ENCODE measurements at places on chromosomes 5 and 9.

DNA sequence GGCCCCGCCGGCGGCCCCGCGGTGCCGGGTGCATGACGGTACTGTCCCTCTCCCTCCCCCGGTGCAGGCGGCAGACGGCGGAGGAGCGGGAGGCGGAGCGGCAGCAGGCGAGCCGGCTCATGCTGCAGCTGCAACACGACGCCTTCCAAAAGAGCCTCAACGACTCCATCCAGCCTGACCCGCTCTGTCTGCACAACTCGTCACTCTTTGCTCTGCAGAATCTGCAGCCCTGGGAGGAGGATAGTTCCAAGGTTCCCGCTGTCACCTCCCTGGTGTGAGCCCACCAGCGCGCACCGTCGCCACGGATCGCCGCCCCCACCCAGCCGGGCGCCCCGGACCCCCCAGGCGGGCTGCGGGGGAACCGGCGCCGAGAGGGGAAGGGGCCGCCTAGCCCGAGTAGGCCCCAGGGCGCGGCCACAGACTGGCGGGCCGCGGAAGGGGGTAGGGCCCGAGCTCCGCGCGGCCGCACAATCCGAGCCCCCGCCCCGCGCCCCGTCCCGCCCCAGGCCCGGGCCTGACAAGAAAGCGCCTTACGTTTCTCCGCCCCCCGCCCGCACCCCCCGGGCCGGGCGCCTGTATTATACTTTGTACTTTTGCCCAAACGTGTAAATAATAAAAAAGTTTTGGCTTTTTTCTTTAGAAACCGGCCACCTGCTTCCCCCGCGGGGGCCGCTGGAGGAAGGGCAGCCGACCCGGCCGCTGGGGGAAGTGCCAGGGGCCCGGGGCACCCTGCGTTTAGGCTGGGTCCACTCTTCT lies 2.5 kb downstream of the TLX3 start:
- DNase-seq = no peak

GRCh38 chr5:89686081-89686765 lies 723.3 kb downstream of the CETN3 start:
- no peak for DNase-seq

DNA sequence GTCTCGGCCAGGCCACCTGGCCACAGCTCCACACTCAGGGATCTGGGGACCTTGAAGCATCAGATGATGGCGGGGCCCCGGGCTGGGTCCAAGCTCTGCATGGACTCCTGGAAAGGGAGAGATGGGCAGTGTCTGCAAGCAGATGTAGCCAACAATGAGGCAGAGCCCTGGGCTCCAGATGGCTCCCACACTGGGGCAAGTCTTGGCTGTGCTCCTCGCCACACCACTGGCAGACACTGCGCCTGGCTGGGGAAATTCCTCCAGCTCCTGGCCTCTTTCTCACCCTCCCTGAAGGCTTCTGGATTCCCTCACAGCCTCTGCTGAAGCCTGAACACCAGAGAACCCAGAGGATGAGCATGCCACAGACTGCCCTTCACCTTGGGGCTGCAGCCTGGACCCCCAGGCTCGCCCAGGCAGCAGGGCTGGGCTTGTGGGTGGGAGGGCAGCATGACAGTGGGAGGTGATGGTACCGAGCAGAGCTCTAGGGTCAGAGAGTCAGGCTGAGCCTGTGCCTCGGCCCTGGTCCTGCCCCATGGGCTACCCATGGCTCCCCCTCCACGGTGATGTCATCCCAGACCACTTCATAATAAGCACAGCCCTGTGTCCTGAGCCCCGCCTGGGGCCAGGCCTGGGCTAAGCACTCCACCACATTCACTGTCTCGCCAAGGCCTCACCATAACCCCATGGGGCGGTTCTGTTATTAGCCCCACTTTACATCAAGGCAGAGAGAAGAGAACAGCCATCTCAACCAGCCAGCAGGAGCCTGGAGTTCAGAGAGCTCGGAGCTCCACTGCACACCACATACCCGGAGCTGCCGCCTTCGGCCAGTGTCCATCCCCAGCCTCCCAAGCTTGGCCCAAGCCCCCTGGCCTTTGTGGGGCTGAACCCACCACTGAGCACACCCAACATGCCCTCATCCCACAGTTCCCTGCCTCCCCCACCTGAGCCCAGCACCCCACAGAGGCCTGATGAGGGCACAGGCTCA lies 62.2 kb upstream of the ADAMTS2 start:
- no peak for DNase-seq

- no peak for DNase-seq
These were observed 388 bp downstream of the ANKS6 start for GRCh38 chr9:98795970-98796363.

DNA sequence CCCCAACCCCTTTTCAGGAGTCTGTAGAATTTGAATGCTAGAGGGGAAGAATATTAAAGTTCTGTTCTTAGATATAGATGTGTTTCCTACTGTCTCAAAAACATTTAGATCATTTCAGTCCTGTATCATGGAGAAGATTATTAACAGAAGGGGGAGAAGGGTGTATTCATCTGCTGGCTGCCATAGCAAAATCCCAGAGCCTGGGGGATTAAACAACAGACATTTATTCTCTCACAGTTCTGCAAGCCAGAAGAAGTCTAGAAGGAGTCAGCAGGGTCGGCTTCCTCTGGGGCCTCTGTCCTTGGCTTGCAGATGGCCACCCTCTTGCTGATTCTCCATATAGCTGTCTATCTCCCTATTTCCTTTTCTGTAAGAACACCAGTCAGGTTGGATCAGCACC lies 150.1 kb upstream of the OTULINL start:
- DNase-seq = no peak

- DNase-seq = no peak
These were observed 106.9 kb upstream of the ST8SIA4 start for GRCh38 chr5:101009758-101010519.

DNA sequence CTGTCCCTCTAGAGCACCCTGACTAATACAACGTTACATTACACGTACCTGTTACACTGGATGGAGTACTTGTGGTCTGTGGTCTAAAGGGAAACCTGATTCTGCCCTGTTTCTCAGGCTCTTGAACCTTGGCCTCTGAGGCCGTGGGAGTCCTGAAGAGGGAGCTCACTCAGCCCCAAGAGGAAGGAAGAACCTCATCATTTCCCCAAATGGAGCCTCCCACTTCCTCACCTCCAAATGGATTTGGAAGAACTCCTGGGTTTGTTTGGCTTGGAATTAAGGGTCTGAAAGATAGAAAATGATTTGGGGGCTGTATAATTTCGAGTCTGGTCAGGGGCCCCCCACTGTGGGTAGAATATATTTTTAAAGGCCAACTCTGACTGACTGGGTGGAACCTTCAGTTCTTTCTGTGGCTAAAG lies 200.2 kb downstream of the SEMA6A start:
- no peak for DNase-seq

GRCh38 chr9:81318571-81318970 lies 370.8 kb downstream of the TLE1 start:
- no peak for DNase-seq

DNA sequence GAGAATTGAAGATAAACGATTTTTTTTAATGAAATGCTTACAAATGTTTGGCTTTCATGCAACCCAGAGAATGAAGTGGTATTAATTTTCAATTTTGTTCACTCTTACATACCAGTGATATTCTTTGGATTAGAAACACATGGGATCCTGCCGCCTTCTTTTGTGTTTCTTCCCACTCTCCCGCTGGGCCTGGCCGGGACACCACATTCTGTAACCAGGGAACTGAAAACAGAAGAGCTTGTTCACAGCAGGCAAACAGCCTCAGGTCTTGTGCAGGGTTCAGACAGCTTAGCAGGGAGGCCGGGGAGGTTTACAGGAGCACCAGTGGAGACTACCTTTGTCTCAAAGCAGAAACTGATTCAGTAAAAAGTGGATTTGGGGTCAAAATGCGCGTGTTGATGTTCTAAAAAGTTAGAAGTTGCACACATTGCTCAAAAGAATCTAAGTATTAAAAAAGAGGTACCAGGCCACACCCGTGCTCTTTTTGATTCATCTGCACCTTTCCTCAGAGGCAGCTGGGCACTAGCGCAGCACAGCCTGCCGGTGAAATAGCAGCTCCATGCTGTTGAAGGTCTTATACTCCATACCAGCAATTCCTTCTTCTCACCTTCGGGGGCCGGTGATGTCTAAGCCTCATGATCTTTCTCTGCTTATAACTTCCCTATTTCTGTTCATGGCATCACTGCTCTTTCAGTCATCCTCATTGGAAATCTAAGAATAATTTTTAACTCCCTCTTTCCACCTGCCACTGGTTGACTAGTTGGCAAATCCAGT lies 67.1 kb downstream of the GRAMD2B start:
- DNase-seq = no peak

- no peak for DNase-seq
These were observed 288.1 kb downstream of the ARL15 start for GRCh38 chr5:54022223-54022622.

DNA sequence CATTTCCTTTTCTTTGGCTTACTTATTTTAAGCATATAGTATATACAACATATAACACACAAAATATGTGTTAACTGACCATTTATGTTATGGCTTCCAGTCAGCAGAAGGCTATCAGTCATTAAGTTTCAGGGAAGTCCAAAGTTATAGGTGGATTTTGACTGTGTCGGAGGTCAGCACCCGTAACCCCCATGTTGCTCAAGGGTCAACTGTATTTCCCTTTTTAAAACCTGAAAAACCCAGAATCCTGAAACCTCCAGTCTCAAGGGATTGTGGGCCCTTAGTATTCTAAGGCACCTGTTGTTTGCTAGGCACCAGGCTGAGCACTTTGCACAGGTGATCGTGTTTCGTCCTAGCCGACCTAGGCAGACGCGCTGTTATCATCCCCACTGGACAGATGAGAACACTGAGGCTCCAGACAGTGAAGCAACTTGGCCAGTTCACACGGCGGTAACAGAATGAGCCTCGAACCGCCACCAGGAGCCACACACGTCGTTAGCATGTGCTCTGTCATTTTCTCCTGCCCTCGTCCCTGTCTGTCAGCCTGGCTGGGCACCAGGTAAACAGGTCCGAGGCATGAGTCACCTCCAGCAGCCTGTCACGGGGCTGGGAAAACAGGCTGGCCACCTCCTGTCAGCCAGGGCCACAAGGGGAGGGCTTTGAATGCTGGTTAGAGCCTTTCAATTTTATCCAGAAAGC lies 39.9 kb downstream of the DUSP1 start:
- no peak for DNase-seq

GRCh38 chr5:168827636-168828035 lies 248.5 kb upstream of the PANK3 start:
- no peak for DNase-seq

DNA sequence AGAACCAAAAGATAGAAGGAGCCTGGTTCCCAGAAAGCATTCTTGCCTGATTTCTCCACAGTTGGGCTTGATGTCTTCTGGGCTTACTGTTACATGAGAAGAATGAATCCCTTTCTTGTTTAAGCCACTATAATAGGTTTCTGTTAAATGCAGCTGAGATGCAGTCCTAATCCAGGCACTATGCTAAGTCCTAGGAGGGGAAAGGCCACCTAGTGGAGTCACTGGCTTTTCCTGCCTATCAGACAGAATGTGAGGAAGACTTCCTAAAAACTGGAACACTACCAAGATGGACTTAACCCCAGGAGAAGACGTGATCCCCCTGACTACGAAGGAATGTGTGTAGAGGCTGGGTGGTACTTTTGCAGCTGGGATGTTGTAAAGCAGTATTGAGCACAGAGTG lies 34.3 kb upstream of the FSD1L start:
- no peak for DNase-seq

DNA sequence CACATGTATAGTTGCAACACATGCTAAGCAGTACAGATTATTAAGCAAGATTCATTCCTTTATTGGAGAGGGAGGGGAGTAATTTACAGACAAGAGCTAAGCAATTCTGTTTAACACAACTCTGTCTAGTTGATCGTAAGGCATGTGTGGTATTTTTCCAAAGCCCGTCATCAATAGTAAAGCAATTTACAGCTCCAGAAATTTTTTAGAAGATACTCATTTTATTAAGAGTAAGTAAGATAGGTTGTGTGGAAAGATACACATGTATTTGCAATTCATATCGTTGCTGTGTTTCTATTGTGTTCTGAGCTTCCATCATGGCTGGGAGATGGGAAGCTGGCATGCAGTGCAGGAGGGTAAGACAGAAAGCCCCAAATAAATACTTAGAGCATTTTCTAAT lies 289.2 kb upstream of the TMEM161B start:
- DNase-seq = no peak

GRCh38 chr5:111232311-111233051 lies 8.3 kb downstream of the CAMK4 start:
- DNase-seq = no peak

- DNase-seq = no peak
These were observed 82.6 kb downstream of the DOCK2 start for GRCh38 chr5:169719360-169720314.

DNA sequence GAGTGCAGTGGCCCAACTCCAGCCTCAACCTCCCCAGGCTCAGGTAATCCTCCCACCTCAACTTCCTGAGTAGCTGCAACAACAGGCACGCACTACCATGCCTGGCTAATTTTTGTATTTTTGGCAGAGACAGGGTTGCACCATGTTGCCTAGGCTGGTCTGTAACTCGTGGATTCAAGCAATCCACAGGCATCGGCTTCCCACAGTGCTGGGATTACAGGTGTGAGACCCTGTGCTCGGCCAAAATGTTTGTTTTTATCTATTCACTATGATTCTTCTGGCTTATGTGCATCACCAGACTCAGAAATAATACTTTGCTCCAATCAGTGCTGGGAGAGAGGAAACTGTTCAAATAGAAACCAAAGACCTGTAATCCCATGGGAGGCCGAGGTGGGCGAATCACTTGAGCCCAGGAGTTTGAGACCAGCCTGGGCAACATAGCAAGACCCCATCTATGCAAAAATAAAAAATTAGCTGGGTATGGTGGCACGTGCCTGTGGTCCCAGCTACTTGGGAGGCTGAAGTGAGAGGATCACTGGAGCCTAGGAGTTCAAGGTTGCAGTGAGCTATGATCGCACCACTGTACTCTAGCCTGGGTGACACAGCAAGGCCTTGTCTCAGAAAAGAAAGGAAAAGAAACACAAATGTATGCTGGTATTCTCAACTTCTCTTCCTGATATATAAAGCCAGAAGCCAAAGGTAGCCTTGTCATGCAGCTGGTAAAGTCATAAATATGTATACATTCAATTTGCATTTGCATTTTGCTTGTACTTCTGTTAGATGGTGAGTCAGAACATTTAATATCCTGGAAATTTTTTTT lies 4.5 kb downstream of the PIP5K1B start:
- DNase-seq = no peak

DNA sequence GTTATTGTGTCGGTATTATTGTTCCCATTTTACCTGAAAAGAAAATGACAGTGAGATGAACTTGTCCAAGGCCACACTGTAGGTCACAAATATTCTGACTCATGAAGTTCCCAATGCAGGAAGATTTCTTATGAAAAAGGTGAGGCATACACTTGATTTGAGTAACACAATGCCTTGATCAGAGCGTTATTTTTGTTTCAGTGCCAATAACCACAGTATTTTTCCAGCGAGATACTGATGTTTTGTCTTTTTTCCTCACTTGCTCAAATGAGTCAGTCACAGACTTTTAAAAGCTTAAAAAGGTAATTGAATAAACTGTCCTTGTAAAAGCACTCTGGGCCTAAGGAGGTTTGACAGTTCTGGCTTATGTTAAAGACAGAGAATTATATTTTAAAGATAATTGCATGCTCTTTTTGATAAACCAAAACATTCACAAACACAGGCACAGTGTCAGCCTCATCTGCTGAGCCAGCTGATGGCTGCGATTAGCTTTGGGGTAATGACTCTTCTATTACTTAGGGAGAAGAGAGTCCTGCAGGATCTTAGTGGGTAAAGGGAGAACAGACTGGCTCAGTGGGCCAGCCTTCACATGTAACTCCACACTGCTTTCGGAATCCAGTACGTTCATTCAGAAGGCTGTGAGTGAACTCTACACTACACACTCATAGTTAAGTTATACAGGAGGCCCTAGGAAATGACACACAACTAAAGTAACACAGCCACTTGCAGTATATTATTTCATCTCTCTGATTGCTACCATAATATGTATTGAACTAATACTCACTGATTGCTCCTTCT lies 165.5 kb upstream of the CD180 start:
- no peak for DNase-seq

GRCh38 chr9:35069020-35069419 lies 3.4 kb downstream of the VCP start:
- no peak for DNase-seq
